ENCODE measurements at places on chromosomes 4 and X. TPM values are rescaled to one million over a fixed set of nuclear protein-coding genes. Genes with fewer than 3 reads are reported as not detected.

The SPATA18 gene
- 2.9 TPM for total RNA-seq

The SULT1B1 gene
- 1.0 TPM for total RNA-seq

The GLOD5 gene
- not detected for total RNA-seq

The ZXDB gene
- total RNA-seq = 3.7 TPM

The GRK4 gene
- 1.6 TPM for total RNA-seq

The ANK2 gene
- total RNA-seq = 5.7 TPM

The KCTD8 gene
- not detected for total RNA-seq

The SMIM10L2A gene
- 0.17 TPM for total RNA-seq

The VCX3B gene
- total RNA-seq = not detected

The YIPF7 gene
- not detected for total RNA-seq

The HS3ST1 gene
- total RNA-seq = not detected

The GYPE gene
- 0.74 TPM for total RNA-seq

The NEIL3 gene
- total RNA-seq = 11.1 TPM

The NDP gene
- total RNA-seq = 1.5 TPM

The XPNPEP2 gene
- 1.5 TPM for total RNA-seq

The RIPPLY1 gene
- not detected for total RNA-seq

The SYTL5 gene
- 0.17 TPM for total RNA-seq

The NAT8L gene
- total RNA-seq = under 0.01 TPM

The CT47B1 gene
- not detected for total RNA-seq

The PABPC4L gene
- 0.59 TPM for total RNA-seq

The TXK gene
- total RNA-seq = not detected

The SLC49A3 gene
- total RNA-seq = 2.1 TPM

The ARX gene
- not detected for total RNA-seq

The FATE1 gene
- total RNA-seq = not detected

The ACE2 gene
- not detected for total RNA-seq

The ZNF711 gene
- 1.6 TPM for total RNA-seq

The MAMLD1 gene
- 1.2 TPM for total RNA-seq

The NSUN7 gene
- total RNA-seq = 0.67 TPM

The POLN gene
- 0.59 TPM for total RNA-seq

The ZNF157 gene
- total RNA-seq = not detected

The PAGE2B gene
- total RNA-seq = not detected

The KIAA1210 gene
- not detected for total RNA-seq
